ENCODE measurements at places on chromosomes 12 and 14.

- no peak for DNase-seq
These were observed 250.1 kb downstream of the NUAK1 start for GRCh38 chr12:105888696-105889095.

GRCh38 chr12:52142431-52142830 is 49.4 kb downstream of the KRT80 start:
- DNase-seq: no peak

DNA sequence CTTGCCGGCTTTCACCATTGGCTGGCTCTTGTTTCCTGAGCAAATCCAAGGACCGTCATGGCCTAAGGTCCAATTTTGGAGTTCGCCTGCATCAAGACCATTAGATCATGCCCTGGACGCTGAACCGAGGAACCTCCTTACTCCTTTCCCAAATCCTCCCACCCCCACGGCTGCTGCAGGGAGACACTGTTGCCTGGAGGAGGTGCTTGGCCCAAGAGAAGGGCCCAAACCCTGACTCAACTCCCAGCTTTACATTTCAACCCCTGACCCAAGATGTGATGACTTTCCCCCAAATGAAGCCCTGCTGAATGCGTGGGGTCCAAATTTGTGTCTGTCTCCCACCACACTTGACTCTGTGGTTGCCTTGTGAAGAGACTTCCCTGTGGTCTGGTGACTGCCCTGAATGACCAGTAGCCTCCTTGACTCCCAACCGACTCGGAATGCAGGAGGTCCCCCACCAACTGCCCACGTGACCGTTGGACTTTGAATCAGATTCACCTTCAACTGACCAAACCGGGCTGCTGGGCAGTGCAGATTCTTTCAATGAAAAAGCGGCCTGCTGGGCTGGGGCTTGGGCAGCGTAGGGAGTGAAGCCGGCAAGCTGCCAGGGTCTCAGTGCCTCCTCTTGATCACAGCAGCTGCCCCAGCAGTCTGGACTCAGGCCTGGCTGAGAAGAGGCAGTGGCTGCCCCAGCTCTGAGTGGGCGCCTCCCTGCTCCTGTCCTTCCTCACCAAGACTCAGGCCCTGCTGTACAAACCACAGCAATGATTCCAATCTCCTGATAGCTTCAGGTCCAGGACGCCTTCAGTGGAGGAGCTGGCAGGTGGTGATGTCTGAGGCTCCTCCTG is 46.7 kb upstream of the OASL start:
- DNase-seq: no peak

DNA sequence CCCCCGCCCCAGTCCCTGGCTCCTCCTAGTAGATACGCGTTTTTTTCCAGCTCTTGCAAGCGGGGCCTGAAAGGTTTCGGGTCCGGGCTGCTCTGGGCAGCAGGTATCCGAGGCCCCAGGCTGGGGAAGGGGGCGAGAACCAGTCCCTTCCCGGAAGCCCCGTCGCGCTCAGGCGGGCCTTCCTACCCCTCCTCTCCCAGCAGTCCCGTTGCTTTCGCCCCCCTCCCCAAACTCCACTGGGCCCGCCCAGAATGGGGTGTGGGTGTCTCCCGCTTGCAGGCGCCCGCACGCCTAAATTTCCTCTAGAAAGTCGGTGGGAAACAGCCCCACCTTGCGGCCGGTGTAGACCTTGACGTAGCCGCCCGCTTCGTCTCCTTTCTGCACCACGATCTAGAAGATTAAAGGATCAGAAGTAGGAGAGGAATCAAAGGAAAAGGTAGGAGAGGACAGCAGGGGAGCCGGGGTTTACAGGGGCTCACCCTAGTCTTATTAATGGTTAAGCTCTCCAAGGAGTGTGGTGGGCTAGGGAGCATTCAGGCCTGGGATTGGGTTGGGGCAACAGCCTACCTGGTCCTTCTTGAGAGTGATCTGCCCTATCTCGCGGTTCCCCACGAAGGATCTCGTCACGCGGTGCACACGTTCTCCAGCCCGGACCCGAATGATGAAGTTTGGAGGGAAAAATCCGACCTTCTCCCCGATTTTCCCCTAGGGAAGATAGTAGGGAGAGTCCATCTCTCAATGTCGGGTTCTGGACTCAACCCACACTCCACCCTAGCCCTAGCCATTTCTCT is 7.3 kb downstream of the STAC3 start:
- peak; percentile 74 for DNase-seq

DNA sequence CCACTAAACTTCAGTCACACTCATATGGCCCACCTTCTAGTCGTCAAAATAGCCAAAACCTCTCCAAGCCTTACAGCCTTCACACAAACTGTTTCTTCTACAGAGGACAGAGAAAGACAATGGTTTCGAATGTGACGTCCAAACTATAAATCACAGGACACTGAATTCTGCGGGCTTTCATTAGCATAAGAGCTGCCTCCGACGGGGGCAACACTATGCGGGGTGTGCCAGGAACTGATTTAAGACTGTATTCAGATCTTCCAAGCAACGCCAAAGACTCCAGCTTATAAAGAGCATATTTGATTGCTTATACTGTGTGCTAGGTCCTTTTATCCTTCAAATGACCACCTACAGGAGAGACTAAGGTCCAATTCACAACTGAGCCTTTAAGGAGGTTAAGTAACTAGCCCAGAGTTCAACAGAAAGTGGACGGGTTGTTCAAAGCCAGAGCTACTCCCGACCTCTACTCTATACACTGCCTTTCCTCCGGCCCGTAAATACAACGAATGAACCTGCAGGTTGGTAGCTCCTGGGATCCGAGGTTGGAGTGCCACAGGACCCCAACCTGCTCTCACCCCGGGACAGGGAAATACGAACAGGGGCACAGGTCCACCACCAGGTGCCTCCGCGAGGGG is 575 bp downstream of the L2HGDH start:
- DNase-seq: no peak

DNA sequence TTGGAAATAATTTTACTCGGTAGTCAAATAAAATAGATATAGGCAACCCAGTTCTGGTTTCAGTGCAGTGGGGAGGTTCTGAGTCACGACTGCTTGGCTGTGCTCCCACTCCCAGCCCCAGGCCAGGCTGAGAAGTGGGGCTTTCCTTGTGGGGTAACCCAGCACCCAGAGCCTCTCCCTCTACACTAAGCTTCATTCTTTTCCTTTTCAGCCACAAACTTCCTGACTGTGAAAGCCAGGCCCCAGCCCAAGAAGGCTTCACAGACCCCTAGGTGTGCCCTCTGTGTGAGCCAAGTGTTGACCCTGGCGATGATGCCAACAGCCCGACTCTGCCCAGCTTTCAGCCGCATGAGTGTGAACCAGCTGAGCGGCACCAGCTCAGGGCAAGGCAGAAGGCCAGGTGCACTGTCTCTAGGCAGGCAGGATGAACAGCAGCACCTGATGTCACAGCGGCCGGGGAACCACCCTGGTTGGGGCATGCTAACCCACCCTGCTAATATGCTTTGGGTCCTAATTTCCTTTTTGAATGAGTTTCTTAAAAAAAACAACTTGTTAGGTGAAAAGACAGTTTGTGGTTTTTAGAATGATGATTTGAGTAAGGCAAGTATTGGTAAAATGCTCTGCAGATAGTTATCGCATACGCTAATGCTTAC is 42.2 kb upstream of the ATP23 start:
- peak; percentile 66 for DNase-seq

- DNase-seq: no peak
These were observed 79.6 kb downstream of the NCOR2 start for GRCh38 chr12:124487834-124488165.

DNA sequence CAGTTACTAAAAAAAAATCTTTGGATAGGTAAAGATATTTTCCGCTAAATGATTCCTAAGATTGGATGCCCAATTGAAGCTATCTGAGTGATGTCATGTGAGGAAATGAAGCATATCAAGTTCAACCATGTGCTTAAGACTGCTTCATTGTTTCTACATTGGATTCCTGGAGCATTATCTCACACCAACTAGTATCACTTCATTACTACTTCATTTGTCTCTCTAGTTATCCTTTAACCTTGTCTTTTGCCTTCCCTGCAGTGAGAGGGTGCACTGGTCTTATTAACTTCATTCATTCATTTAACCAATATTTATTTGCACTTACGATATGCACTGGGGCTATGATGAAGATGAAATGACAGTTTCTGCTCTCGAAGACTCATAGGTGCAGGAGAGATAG is 198.1 kb downstream of the SLC38A4 start:
- no peak for DNase-seq

DNA sequence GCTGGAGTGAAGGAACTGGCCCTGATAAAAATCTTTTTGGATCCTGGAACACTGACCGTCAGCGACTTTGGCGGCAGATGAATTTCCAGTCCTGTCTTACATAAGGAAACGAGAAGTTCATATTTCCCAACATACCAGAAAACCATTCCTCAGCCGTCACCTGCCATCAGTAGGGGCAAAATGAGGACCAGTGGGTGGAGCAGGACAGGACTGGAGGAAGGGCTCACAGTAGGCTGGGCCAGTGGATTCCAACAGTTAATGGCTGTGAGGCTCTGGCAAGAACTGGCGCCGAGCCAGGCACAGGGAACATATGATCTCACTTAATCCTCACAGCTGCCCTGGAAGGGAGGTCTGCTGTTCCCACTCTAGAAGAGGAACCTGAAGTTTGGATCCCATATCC is 67.2 kb upstream of the FAM181A start:
- no peak for DNase-seq

GRCh38 chr14:45787167-45787566 is 534.2 kb upstream of the MIS18BP1 start:
- DNase-seq: no peak

DNA sequence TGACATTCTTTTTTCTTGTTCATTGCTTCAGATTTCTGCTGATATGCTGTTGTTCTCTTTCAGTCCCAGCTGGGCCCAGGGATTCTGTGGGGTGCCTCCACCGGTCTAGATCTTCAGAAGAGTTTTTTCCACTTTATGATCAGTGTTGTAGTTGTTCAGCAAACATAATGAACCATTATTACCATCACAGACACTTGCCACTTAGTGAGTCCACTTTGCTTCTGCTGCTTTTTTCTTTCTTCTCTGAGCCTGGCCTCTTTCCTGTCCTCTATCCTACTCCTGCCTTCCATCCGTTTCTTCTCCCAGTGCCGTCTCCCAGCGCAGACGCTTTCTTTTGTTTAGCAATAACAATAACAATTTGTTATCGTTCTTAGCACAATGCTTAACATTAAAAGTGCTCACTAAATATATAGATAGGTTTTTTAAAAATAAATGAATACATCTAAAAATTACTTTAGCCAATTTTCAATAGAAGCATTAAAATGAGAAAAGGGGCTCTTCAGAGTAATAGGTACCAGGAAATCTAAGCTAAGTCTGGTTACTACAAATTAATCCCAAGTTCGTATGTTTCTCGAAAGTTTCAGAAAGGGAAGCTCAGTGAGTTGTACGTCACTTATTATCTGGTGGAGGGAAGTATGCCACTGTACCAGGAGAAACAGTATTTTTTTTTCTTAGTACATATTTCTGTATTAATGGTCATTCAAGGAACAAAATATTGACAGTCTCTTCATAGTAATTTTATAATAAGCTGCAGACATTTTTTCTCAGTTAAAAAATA is 98.2 kb downstream of the SRGAP1 start:
- DNase-seq: no peak

DNA sequence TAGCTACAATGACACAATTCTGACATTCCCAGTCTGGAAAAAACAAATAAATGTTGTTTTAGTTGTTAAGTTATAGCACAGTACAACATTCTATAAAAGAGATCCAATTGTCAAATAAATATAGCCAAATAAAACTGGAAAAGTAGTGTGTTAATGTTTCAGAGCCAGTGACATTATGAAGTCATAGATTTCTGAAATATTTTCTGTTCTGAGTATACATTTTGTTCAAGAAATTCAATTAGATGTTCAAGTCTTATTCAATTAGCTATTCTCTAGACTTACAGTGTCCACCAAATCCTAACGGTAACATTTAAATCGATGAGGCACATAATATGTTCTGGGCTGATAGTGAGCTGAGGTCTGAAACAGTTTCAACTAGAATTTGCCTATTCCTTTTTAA is 196.1 kb upstream of the ABCD2 start:
- DNase-seq: no peak

GRCh38 chr12:53737951-53738405 is 10.7 kb upstream of the CALCOCO1 start:
- DNase-seq: no peak

- DNase-seq: no peak
These were observed 747.2 kb upstream of the TMEM132C start for GRCh38 chr12:127519779-127520178.

GRCh38 chr14:105481886-105482457 is 4.7 kb upstream of the CRIP1 start:
- DNase-seq: peak; percentile 91

DNA sequence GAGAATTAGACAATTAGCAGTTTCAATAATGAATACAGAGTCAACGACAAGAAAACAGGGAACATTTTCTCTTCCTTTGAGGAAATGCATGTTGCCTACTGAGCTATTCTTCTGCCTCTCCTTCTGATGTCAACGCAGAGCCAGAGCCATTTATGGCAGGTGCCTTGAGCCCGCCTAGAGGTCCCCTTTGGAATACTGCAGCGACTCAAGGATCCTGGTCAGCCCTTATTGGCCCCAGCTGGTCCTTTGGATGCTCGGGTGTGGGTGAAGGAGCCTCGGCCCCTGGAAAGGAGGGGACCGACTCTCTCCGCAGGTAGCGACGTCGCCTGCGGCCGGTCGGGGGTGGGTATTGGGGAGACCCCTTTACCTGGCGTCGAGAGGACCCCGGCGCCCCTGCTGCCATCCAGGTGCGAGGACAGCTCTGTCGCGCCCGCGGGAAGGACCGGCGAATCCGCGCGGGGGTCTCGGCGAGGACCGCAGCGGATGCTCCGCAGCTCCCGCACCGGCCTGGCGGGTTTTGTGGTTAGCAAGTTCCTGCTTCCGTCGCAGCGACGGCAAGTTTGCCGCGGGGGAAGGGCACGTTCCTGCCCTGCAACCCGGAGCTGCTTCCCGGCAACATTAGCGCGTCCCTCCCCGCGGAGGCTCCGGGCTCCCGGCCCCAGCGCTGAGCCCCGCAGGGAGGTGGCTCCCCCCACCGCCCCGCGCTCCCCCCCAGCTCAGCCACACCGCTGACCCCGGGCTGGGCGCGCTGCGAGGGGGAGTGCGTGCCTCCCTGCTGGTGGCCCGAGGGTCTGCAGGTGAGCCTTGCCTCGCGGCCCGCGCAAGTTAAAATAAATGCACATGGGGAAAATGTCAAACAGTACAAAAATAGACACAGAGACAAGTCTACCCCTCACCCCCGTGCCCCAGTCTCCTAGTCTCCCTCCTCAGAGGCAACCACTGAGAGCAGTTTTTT is at the start of gene MANSC1:
Gene MANSC1 (minus strand): TSS at position 532 of the 955 bp plus-strand sequence. CDS start 6,928 bp downstream, outside the sequence.
- DNase-seq: peak; percentile 38
